ENCODE measurements at places on chromosomes 2 and 18. TPM values are rescaled to one million over a fixed set of nuclear protein-coding genes. Genes with fewer than 3 reads are reported as not detected.

DNA sequence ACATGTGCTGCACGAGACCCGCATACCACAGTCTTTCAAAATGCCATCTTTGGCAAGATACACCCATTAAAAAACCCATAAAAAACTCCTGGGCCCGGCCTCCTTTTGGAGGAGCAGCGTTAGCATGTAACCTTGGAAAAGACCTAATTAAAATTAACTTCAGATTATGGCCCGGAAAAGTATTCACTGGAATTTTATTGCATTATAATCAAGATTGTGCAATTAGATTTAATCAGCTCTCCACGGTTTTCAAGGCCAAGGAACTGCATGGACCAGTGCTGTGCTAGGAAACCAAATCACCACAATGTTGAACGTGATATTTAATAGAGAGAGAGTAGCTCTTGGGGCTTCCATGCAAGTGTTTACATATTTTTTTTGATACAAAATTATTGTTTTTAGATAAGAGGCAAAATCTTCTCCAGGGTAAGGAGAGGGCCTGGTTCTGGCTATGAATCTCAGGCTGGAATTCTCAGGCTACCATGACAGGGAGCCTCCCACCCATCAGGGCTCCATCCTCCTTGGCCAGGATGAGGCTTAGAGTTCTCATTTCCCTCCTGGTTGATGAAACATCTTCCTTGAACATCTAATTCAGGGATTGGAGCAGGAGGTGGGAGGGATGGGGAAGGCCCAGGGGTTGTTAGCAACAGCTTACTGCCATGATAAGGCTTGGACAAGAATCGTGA lies 82.0 kb upstream of the TTC39C start:
- no peak for DNase-seq
- peaks cover 48% of the 10 kb centered on the region for H3K4me1 ChIP-seq
- peaks cover 5% of the 10 kb centered on the region for H3K27me3 ChIP-seq

DNA sequence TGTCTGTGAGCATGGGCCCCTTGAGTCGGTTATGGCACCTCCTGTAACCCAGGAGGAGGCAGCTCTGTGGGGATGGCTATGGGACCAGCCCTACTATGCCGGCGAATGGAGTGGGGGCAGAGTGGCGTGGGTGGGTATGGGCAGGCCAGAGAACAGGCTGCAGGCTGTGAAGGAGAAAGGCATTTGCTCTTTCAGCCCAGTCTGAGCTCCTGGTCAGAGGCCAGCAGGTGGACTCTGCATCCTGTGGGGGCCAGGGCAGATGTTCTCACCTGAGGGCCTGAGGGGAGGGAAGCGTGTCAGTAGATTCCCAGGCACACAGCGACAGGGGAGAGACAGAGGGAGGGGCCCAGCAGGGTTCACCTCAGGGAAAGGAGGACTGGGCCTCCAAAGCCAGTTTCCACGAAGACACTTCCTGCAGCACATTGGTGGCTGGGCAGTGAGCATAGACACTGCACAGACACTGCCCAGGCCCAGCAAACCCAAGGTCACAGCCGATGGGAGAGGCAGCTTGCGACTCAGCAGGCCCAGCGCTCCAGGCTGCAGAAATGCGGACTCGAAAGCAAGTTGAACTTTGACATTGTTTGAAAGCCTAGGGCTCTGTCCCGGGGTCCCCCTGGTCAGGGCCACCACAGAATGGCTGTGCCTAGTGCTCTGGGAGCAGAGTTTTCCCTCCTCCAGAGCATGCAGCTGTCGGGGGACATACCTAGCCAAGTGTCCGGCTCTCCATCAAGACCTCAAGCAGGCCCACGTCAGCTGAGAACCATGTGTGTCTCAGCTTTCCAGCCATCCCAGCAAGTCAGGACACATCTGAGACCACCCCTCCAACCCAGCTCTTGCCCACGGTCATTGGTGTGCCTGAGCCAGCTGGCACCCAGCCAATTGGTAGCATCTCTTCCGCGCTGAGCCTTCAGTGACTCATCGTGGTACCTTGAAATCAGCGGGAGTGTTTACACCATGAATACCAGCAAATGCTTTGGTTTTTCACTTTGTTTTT lies 53.8 kb downstream of the TGOLN2 start:
- H3K4me1 ChIP-seq: no peaks in the 10 kb centered on the region
- H3K36me3 ChIP-seq: no peaks in the 10 kb centered on the region
- H3K27me3 ChIP-seq: peaks cover 25% of the 10 kb centered on the region
- no peak overlapping the region for H3K4me3 ChIP-seq
- DNase-seq: no peak

DNA sequence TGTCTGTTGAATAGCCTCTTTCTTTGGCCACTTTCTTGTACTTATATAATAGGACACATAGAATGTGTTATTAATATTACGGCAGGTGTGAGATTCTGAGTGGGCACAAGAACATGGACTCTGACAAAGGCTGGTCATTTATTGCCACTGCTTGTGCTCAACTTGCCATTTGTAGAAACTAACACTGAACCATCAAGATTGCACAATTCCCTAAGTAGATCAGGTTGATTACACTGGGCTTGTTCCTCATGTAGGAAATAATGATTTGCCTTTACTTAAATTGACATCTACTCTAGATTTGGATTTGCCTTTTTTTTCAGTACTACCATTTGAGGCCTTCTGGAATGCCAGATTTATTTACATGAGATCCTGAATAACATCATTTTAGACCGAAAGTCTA lies 342.7 kb upstream of the CWC22 start:
- no peaks in the 10 kb centered on the region for H3K36me3 ChIP-seq
- no peaks in the 10 kb centered on the region for H3K4me1 ChIP-seq
- no peak overlapping the region for H3K4me3 ChIP-seq
- no peak overlapping the region for H3K27ac ChIP-seq

DNA sequence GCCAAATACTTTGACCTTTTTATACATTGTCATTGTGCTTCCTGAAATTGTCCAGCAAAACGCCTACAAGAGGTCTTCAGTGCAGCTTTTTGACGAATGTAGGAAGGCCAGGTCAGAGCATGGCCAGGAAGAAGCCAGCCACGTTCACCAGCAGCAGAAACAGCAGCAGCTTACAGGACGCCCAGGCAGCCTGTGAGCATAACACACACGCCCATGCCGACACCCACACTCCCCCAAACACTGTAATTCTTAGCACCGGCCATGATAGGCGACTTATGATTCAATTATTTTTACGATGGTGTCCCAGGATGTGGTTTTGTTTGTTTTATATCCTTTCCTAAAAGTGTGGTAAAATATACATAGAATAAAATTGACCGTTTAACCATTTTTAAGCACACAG lies 249.1 kb upstream of the SALL3 start:
- DNase-seq: no peak
- no peak overlapping the region for H3K27ac ChIP-seq
- H3K4me3 ChIP-seq: no peak overlapping the region
- H3K36me3 ChIP-seq: no peaks in the 10 kb centered on the region
- no peaks in the 10 kb centered on the region for H3K27me3 ChIP-seq
- H3K4me1 ChIP-seq: no peaks in the 10 kb centered on the region

DNA sequence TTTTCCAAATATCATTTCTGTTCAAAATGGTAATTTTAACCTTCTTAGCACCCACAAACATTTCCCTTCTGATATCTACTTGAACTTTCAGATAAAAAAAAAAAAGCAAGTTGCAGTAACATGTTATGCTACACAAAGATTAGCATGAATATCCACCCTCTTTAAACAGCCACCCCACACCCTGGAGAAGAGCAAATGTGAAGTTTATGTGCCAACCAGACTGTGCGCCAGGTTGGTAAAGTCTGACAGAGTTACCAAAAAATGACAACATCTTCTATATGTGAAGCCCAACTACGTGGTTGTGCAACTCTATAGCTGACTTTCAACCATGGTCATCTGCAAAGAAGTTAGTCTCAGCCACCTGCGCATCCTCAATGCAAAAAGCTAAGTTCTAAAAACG lies 62.6 kb downstream of the BCL11A start:
- peaks cover 5% of the 10 kb centered on the region for H3K27me3 ChIP-seq
- no peaks in the 10 kb centered on the region for H3K36me3 ChIP-seq
- DNase-seq: no peak
- H3K4me3 ChIP-seq: no peak overlapping the region
- no peaks in the 10 kb centered on the region for H3K4me1 ChIP-seq
- no peak overlapping the region for H3K27ac ChIP-seq

DNA sequence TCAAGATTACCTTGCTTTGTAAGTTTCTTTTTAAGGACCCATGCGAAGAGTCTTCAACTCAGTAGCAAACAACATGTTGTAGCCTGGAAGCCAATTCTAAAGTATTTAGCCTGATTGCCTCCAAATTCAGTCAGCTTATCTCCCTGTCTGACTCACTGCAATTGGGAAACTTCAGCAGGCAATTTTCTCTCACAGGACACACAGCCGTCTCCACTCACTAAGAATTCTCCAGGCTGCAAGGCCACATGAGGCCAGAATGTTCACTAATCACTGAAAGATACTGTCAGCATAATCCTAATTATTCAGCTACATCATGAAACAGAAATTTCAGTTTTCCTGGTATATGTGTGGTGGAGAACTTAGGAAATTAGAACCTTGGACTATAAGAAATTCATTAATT lies 78.1 kb upstream of the PDE1A start:
- no peaks in the 10 kb centered on the region for H3K36me3 ChIP-seq
- no peaks in the 10 kb centered on the region for H3K4me1 ChIP-seq
- no peak overlapping the region for H3K27ac ChIP-seq
- no peak for DNase-seq
- H3K4me3 ChIP-seq: no peak overlapping the region
- no peaks in the 10 kb centered on the region for H3K27me3 ChIP-seq

DNA sequence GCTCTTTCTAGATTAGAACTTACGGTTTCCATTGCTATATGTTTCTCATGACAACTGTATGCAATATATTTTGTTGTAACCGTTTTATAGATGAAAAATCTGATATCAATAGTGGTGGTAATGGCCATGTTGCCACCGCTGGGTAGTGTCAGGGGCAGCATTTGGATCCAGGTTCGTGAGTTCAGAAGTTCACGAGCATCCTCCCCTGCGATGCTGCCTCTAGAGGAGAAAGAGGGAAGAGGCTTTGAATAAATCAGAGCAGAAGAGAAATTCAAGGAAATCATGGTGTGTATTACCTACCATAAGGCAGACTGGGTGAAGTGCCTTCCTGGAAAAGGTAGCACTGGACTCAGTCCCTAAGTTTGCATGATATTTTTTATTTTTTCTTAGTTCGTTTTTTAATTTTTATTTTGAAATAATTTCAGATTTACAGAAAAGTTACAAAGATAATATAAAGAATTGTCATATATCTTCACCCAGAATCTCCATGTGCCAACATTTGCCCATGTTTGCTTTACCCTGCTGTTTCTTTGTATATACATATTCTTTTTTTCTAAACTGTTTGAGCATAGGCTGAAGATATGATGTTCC lies 3.3 kb upstream of the ZBTB7C start:
- peaks cover 5% of the 10 kb centered on the region for H3K4me1 ChIP-seq
- no peak for DNase-seq
- H3K27ac ChIP-seq: no peak overlapping the region
- peaks cover 71% of the 10 kb centered on the region for H3K27me3 ChIP-seq
- H3K4me3 ChIP-seq: no peak overlapping the region

- no peak overlapping the region for H3K27ac ChIP-seq
- no peaks in the 10 kb centered on the region for H3K36me3 ChIP-seq
- peaks cover 22% of the 10 kb centered on the region for H3K27me3 ChIP-seq
These were observed 9.2 kb upstream of the WDR33 start for GRCh38 chr2:127820080-127820668.

DNA sequence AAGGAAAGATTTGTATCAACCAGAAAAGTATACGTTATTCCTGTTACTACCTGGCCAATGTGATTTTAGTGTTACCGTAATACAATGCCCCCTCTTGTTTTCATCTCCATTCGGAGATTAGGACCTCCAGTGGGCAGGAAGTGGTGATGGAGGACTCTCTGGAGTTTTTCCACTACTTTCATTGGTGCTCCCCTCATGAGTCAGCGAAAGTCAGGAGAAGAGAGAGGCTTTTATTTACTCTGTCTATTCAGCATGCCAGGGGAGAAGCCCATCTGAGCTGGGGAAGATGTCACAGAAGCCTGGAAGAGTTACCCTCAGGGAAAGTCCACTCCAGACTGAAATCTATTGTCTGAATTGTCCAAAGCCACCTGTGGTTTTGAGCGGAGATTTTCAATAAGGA lies 88.2 kb upstream of the THUMPD2 start:
- H3K27ac ChIP-seq: no peak overlapping the region
- H3K27me3 ChIP-seq: no peaks in the 10 kb centered on the region
- H3K4me1 ChIP-seq: no peaks in the 10 kb centered on the region

DNA sequence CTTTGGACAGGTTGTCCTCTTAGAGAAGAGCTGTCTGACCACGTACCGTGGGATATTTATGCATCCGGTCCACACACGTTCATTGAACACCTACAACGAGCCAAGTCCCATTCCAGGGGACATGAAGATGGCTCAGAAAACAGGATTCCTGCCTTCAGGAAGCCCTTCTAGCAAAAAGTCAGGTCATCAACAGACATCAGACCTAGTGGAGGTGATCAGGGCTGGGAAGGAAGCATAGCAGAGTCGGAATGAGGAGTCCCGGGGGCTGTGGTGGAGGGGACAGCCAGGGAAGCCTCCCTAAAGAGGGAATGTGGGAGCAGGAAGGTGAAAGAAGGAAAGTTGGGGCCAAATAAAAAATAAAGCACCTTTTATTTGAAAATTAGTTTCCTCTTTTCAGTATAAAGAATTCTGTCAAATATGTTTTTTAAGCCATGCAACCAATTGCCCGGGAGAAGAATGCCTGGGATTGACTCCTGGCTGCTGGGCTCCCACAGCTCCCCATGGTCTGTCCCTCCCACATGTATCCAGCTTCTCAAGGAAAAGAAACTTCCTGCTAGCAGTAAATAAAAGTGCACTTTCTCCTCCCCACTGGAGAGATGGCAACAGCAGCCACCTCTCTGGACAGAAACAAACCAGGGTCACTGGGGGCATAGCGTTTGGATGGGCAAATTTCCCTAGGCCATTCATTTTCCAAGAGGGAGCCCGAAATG lies 144.8 kb downstream of the SMAD7 start:
- DNase-seq: no peak
- H3K36me3 ChIP-seq: no peaks in the 10 kb centered on the region
- H3K27me3 ChIP-seq: peaks cover 3% of the 10 kb centered on the region
- H3K4me1 ChIP-seq: peaks cover 60% of the 10 kb centered on the region
- H3K27ac ChIP-seq: peak overlapping the region; percentile 54

The AOX1 gene
- total RNA-seq: not detected

The SRD5A2 gene
- total RNA-seq: not detected

The ABCG8 gene
- 0.23 TPM for total RNA-seq

The DYNC2LI1 gene
- 71.6 TPM for total RNA-seq

Data from activated T-helper 2 cell treated with anti-CD3 and anti-CD28 coated beads, Interferon-gamma antibody, Interleukin-2, Interleukin-4, amounts not matched to agents 10 μg/mL and 5 μg/mL and 100 μg/mL, durations not matched to agents 14 hours and 24 hours and 36 hours (primary cell).